ENCODE measurements at places on chromosomes 4 and X. TPM values are rescaled to one million over a fixed set of nuclear protein-coding genes. Genes with fewer than 3 reads are reported as not detected.

Gene PIR
- total RNA-seq = 9.2 TPM

Gene GPC4
- total RNA-seq = 0.05 TPM

Gene MMRN1
- 0.05 TPM for total RNA-seq

Gene NUDT10
- total RNA-seq = 1.2 TPM

Gene H2BW2
- total RNA-seq = not detected

Gene MAGEC1
- total RNA-seq = not detected

DNA sequence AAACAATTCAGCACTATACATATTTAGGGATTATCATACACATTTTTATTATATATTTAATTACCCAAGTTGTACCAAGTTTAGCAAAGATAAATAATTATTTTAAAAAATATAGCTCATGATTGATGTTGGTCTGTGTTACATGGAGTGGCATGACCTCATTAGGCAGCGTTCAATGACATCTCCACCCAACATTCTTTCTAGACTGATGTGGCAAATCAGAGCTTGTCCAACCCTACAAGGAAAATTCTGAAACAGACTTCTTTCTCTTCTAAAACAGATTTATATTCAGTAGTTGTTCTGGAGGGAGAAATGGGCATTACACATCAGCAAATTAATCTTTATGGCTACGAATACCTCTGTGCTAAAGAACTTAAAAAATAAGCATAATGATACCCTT lies 189.7 kb downstream of the PDGFC start:
- H3K4me1 ChIP-seq = no peaks in the 10 kb centered on the region
- H3K4me3 ChIP-seq = no peak overlapping the region
- DNase-seq = no peak
- H3K27me3 ChIP-seq = no peaks in the 10 kb centered on the region
- H3K27ac ChIP-seq = no peak overlapping the region

DNA sequence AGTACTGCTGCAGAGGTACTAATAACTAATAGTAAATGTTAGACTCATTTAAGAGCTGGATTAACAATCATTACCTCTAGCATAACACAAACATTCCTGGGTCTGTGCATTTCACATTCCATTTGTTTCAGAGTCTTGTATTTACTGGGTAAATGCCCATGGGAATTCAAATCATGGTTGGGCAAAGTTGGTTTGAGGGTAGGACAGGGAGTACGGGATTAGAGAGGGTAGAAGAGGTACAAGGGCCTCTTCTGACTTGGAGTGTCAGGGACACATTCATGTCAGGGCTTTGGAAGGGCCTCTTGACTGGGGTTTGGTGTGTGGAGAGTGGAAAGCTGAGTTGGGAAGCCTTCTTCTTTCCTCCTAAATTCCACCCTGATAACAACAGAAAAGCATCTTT lies 65.9 kb downstream of the WWC2 start:
- H3K4me1 ChIP-seq = peaks cover 6% of the 10 kb centered on the region
- DNase-seq = no peak
- no peaks in the 10 kb centered on the region for H3K27me3 ChIP-seq
- H3K36me3 ChIP-seq = peaks cover 2% of the 10 kb centered on the region
- H3K4me3 ChIP-seq = no peak overlapping the region

- peaks cover 19% of the 10 kb centered on the region for H3K4me1 ChIP-seq
- no peaks in the 10 kb centered on the region for H3K27me3 ChIP-seq
- no peak overlapping the region for H3K27ac ChIP-seq
- DNase-seq = no peak
Measured at GRCh38 chr4:80012291-80012690, 60.7 kb downstream of the ANTXR2 start.

GRCh38 chrX:8731559-8732395 lies at the start of gene ANOS1:
TSS of gene ANOS1 (minus strand) at chrX:8732137. CDS start at chrX:8732036, 101 bp downstream.
- H3K4me1 ChIP-seq = peaks cover 3% of the 10 kb centered on the region
- no peak for DNase-seq
- H3K4me3 ChIP-seq = no peak within 1 kb of the TSS
- no peak within 1 kb of the TSS for H3K27ac ChIP-seq
- peaks cover 14% of the 10 kb centered on the region for H3K27me3 ChIP-seq

DNA sequence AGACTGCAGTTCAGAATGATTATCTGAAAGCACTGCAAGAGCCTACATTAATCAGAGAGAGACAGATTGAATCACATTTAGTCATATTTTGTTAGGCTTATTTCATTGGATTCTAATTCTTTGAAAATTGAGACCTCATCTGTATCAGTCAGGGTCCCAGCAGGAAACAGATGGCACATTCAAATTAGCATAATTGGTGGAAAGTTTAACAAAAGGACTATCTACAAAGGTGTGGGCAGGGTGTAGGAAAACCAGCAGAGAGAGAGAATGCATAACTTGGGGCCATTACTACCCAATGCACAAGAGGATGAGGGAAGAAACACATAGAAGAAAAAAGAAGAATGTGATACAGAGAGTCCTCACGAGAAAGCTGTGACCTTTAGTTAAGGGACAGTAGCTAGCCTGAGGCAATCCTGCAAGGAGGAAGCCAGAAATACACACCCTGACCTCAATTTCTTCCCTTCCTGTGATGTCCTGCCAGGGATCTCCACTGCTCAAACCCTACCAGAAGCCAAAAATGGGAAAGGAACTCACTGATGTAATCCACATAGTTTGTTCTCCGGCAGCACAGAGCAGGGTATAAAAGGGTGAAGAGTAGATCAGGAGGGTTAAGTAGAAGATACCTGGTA lies 17.7 kb upstream of the XKRX start:
- H3K4me1 ChIP-seq = no peaks in the 10 kb centered on the region
- H3K4me3 ChIP-seq = no peak overlapping the region
- no peak for DNase-seq
- peaks cover 2% of the 10 kb centered on the region for H3K36me3 ChIP-seq
- H3K27ac ChIP-seq = no peak overlapping the region
- H3K27me3 ChIP-seq = no peaks in the 10 kb centered on the region

- H3K36me3 ChIP-seq = no peaks in the 10 kb centered on the region
- peaks cover 8% of the 10 kb centered on the region for H3K27me3 ChIP-seq
- peaks cover 2% of the 10 kb centered on the region for H3K4me1 ChIP-seq
- peak; percentile 74 for DNase-seq
- no peak overlapping the region for H3K27ac ChIP-seq
Measured at GRCh38 chr4:81913427-81913879, 441.7 kb upstream of the RASGEF1B start.

DNA sequence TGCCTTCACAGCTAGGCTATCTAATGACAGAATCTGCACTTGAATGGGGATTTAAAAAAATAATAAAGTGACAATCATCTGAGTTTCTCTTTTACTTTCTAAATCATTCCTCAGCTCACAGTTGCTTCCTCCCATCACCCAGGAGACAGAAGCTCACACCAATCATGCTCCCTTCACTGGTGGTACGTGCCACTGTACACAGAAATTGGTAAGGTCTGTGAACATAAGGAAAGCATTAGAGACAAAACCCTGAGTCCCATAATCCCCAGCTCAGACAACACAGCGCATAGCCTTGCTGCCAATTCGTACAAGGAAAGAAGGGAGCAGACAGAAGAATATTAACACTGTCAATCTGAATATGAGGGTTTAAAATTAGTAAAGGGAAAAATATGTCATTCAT lies 133.1 kb downstream of the IDS start:
- no peaks in the 10 kb centered on the region for H3K36me3 ChIP-seq
- H3K27me3 ChIP-seq = no peaks in the 10 kb centered on the region
- H3K4me3 ChIP-seq = no peak overlapping the region
- no peaks in the 10 kb centered on the region for H3K4me1 ChIP-seq
- H3K27ac ChIP-seq = no peak overlapping the region

DNA sequence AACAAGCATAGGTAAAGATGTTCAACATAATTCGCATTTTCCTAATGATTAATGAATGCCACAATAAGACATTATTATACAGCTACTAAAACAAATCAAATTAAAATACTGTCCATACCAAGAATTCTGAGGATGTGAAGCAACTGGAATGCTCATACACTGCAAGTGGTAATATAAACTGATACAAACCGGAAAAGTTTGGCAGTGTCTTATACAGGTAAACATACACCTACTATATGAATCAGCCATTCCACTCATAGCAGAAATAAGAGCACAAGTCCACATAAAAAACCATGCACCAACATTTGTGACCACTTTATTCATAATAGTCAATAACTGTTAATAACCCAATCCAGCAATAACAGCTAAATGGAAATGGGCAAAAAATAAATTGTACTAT lies 79.3 kb downstream of the FBXW7 start:
- no peaks in the 10 kb centered on the region for H3K36me3 ChIP-seq
- DNase-seq = no peak
- H3K27me3 ChIP-seq = no peaks in the 10 kb centered on the region
- H3K4me1 ChIP-seq = peaks cover 39% of the 10 kb centered on the region

DNA sequence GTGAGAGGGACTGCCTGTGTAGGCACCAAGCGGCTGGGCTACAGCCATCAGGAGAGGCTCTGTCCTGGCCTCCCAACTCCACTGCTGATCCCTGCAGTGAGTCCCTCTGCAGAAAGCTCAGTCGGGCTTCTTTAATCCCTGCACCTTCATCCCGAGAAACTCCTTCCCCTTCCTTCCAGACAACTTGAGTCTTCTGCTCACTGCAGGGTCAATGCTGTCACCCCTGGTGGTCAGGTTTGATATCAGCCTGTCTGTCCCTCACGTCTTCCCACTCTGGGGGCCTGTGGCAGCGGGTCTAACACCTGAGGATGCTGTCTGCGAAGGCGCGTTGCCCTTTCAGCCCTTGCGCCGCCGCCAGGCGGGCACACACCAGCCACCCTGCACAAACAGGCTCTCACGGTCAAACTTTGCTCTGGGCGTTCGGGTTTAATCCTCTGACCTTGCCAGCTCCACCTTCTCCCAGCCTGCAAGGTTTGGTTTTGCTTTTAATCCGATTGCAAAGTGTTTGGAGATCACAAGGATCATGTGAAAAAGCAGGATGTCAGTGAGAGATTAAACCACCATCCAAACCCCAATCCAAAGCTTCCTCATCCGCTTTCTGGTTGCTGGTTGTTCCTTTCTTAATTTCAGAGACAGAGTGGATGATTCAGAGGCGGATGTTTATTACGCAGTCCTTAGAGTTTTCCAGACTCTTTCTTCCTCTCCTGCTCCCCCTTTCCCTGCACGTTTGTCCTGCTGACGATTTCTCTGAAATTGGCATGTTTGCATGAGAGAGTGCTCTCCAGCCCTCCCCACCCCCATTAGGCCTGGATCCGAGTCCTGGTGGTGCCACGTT lies 74.8 kb upstream of the SLC34A2 start:
- no peaks in the 10 kb centered on the region for H3K4me1 ChIP-seq
- H3K36me3 ChIP-seq = no peaks in the 10 kb centered on the region
- peaks cover 2% of the 10 kb centered on the region for H3K27me3 ChIP-seq
- no peak for DNase-seq

DNA sequence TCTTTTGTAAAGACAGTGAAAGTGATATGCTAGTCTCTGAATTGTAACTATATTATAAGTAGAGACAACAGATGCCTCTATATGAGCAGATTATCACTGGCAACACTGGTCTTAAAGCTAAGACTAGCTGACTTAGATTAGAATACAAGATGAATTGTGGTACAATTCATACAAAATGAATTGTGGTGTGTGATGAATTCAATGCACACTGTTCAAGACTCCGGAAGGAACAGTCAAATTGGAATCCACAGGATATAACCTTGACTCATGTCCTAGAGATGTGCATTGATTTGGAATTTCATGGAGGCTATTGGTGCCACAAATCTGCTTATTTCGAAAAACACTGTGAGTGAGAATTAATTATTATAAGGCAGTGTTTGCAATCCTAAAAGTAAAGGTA lies 701.8 kb downstream of the PCDH7 start:
- H3K36me3 ChIP-seq = no peaks in the 10 kb centered on the region
- H3K4me1 ChIP-seq = no peaks in the 10 kb centered on the region
- DNase-seq = no peak
- H3K27ac ChIP-seq = no peak overlapping the region

DNA sequence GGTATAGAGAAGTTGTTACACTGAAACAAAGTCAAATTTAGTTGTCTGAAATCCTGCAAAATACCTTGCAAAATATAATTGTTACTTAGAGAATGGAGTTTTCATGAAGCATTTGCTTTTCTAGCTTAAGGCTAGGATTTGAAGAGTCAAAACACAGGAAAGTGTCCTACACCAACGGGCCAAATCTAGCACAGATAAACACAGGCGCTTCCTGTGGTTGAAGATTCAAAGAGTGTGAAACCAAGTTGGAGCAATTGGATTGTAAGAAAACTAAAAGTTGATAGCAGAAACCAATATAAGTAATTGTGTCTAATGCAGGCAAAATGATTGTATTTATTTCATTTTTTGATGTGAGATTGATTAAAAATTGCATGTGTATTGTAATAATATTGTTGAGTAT lies 2002.5 kb upstream of the TENM3 start:
- DNase-seq = no peak
- H3K27ac ChIP-seq = no peak overlapping the region
